ENCODE measurements at places on chromosomes 4 and X. TPM values are rescaled to one million over a fixed set of nuclear protein-coding genes. Genes with fewer than 3 reads are reported as not detected.
A peak's percentile ranks its signal among the peaks of the same experiment; 100 is the strongest.

- no peak for DNase-seq
Observed at GRCh38 chr4:77022560-77023179, 53.1 kb downstream of the CCNI start.

DNA sequence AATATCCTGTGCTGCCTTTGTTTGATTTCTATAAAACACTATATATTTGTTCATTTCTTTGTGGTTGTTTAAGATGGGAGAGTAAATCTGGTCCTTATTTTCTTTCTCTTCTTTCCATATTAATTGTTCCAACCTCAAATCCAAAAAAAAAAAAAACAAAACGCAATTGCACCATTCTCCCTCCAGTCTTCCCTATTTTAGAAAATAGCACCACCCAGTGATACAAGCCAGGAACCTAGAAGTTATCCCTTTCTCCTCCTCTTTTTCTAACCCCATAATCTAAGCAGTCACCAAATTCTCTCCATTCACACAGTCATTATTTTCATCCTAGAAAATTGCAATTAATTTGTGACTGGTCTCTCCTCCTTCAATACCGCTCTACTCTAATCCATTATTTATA is 107.8 kb downstream of the GABRA3 start:
- DNase-seq: no peak

DNA sequence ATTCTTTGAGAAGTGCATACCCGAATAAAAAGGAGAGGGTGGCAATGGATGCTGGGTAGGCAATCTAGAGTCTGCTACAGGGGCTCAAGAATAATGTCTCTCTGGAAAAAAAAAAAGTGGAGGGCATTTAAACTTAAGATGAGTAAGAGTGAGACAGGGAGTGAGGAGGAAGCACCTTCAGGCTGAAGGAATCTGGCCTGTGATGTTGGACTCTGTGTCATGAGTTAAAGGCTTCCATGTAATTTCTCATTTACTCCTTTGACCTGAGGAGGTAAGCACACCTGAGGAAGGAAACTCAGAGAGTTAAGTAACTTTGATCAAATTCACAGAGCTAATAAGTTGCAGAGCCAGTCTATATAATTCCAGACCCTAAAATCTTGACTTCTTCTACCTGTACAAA is 3.2 kb upstream of the PRKG2 start:
- DNase-seq: no peak

GRCh38 chr4:173403051-173403450 is 4.1 kb upstream of the SCRG1 start:
- no peak for DNase-seq

GRCh38 chr4:38113132-38113531 is 152.9 kb downstream of the PTTG2 start:
- no peak for DNase-seq

GRCh38 chr4:147524601-147525000 is 43.7 kb downstream of the EDNRA start:
- no peak for DNase-seq

GRCh38 chrX:276581-277201 is 4.5 kb upstream of the PLCXD1 start:
- DNase-seq: peak; percentile 85

DNA sequence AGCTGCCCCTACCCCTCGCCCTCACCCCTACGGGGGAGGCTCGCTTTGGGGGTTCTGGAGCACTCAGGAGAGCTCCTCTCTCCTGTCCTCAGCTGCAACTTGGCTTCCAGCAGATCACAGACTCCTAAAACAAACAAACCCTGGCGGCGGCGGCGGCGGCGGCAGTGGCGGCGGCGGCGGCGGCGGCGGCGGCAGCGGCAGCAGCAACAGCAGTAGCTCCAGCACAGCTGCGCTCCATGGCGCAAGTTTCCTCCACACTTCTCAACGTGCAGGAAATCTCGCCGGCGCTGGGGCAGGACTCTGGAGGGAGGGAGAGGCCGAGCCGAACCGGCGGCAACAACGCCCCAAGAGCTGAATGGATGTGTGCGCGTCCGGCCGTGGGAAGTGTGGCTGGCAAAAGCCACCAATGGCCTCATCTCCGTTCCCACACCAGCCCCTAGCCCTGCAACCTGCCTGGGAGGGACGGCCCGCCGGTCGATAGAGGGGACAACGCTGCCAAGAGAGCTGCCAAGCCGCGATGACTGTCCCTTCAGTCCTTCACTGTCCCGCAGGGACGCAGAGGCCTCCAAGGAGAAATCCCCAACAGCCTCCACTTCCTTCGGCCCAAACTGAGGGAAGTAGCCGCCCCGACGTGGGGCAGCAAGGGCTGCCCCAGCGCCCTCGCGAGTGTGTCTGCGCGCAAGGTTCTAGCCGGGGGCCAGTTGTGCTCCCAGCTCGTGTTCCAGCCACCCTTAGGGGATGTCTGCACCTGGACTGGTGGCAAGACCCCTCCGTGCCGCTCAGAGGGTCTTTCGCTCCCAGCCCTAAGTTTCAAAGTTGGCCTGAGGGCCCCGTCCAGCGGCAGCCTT is 775 bp downstream of the SHROOM4 start:
- peak; percentile 82 for DNase-seq

The PF4V1 gene
- total RNA-seq: 3.4 TPM

The MXRA5 gene
- total RNA-seq: 9.2 TPM

The SYTL5 gene
- 0.15 TPM for total RNA-seq

The UGDH gene
- 17.8 TPM for total RNA-seq

The RASSF6 gene
- 0.85 TPM for total RNA-seq
